GM13976 (cell line): ENCODE measurements at places on chromosomes 13 and 19.
A peak's percentile ranks its signal among the peaks of the same experiment; 100 is the strongest.

DNA sequence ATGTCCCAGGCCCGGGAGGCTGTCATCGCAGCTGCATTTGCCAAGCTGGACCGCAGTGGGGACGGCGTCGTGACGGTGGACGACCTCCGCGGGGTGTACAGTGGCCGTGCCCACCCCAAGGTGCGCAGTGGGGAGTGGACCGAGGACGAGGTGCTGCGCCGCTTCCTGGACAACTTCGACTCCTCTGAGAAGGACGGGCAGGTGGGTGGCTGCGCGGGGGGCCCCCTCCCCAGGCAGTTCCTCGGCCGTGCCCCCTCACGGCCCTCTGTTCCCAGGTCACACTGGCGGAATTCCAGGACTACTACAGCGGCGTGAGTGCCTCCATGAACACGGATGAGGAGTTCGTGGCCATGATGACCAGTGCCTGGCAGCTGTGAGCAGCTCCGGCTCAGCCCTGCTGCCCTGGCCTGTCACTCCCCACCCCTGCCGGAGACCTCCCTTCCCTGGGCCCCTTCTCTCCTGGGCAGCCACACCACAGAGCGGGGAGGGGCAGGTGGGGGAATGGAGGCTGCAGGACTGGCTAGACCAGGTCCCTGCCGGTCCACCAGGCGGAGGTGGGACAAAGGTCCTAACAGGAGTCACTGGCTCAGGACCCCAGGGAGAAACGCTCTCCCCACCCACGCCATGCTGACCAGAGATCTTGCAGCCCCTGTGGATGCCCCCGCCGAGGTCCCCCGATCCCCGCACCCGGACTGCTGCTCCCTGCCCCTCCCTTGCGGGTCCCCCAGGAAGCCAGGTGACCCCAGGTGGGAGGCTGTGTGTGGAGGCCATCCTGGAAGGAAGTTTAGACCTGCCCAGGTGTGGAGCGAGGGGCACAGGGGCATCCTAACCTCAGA, 1.1 kb downstream of the CAPS start:
- DNase-seq = no peak

GRCh38 chr13:84590663-84591062, 708.4 kb upstream of the SLITRK1 start:
- DNase-seq = no peak

GRCh38 chr13:21218351-21219035, 42.0 kb downstream of the MRPL57 start:
- DNase-seq = peak; percentile 42

- DNase-seq = peak; percentile 84
These were observed 722 bp upstream of the ICAM1 start for GRCh38 chr19:10270180-10270615.

- peak; percentile 87 for DNase-seq
These were observed 2.9 kb upstream of the LTBP4 start for GRCh38 chr19:40598121-40598917.

DNA sequence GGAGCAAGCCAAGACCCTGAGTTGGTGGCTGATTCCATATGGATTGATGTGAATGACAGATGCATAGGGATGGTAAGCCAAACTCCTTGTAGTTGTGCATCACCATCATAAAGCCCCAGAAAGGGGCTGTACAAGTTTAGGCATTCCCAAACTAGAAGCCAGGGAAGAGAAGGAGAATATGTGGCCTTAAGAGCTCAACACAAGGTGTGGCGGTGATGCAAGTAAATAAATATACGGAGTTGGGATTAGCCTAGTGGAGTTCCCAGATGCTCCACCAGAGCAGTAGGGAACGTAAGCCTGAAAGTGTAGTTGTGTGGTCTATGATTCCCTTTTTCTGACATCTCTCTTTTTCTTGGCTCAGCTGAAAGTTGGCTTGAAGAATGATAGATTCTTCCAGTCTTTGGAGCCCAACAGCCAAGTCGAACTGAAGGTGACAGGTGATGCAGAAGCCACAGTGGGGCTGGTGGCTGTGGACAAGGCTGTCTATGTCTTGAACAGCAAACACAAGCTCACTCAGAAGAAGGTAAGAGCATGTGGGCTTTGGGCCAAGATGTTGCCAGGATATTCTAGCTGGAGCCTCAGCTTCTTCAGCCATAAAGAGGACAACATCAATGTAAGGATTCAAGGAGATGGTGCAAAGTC, 30.1 kb downstream of the RDH8 start:
- DNase-seq = no peak

DNA sequence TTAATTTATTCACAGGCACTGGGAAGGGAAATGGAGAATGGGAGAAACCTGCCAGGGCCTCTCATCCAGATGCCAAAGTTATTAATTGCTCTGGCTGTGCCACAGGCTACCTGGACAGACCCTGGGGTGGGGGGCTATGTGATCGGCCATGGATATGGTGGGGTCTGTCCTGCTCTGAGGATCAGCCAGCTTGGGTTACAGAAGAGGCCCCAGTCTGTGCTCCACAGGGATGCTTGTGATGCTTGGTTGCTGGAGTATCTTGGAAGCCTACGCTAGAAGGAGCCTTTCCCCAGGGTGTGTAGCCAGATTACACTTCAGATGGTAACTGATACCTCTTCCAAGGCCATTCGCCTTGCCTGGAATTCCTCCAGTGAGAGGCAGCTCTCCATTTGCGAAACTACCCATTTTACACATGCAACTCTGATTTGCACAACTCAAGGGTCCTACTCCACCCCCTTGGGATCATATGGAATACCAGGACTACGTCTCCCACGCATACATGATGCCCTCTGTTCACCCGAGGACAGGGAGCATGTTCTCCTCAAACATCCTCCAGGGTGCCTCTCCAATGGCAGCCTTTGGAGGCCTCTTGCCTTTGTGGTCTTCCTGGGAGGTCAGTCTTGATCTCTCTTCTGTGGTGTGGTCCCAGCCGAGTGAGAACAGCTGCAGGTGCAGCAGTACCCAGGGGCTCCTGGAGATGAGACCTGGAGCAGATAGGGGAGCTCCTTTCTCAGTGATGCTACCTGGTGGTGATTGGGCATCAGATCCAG, 186.6 kb upstream of the TSHZ3 start:
- no peak for DNase-seq

DNA sequence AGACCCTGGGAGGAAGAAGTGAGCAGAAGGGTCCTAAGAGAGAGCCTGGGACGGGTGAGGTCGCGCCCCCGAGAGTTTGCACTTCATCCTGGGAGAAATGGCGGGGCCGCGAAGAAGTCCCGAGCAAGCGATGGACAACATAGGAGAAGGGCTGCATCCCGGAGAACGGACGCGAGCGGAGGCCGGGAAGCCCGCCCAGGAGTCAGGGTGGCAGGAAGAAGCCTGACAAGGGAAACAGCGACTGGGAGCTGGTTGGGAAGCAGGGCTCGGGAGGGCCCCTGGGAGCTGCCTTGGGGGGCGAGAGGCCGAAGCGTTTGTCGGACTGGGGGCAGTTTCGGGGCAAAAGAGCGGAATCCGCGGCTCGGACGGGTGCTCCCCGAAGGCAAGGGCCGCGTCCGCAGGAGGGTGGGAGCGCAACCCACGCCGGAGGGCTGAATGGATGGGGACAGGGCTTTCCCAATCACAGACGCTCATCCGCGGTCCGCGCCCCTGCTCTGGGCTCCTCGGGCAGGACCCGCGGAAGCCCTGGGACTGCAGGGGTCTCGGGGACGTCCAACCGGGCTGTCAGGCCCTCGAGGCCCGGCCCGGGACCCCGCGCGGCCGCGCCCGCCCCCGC, 469 bp downstream of the ABHD17A start:
- no peak for DNase-seq

DNA sequence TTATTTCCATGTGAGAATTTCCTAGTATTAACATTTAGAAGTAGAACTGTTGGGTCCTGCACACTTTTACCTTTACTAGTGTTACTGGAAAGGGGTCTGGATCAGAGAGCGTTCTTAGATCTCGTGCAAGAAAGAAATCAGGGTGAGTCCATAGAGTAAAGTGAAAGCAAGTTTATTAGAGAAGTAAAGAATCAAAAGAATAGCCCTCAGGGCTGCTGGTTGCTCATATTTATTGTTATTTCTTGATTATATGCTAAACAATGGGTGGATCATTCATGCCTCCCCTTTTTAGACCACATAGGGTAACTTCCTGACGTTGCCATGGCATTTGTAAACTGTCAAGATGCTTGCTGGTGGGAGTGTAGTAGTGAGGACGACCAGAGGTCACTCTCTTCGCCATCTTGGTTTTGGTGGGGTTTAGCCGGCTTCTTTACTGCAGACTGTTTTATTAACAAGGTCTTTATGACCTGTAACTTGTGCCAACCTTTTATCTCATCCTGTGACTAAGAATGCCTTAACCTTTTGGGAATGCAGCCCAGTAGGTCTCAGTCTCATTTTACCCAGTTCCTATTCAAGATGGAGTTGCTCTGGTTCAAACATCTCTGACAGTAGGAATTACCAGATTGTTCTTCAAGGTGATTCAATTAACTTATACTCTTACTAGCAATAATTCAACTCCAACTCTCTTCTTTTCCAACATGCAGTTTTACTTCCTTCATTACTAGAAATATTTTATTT, 27.4 kb downstream of the NDFIP2 start:
- DNase-seq = no peak

- no peak for DNase-seq
These were observed 1.7 kb downstream of the PDE4A start for GRCh38 chr19:10422046-10422461.

- no peak for DNase-seq
These were observed 206.8 kb downstream of the UQCRFS1 start for GRCh38 chr19:29006057-29006735.

DNA sequence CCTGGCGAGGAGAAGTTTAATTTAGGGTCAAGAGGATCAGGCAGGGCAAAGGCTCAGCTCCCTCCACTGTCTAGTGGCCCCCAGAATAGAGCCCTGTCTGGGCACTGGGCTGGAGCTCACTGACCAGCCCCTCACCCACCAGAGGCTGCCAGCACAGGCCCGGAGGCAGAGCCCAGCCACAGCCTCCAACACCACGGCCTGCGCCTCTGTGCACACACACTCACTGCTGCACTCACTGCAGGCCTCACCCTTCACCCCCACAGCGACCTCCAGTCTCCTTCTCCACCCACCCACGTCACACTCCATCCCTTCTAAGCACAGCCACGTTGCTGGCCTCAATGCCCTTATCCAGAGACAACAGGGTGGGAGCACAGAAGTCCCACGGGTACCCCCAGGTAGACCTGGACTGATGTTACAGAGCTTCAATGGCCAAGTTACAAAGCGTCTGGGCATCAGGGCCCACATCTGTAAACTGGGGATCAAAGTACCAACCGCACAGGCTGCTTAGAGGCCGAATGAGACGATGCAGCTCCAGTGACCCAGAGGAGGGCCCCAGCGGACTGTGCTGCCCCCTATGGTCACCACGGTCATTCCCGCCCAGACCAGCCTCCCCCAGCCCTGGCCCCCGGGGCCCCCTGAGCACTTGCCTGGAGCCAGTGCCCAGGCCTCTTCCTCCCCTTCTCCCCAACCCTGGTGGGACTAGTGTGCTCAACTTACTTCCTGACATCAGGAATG, 4.5 kb upstream of the PRKD2 start:
- no peak for DNase-seq

DNA sequence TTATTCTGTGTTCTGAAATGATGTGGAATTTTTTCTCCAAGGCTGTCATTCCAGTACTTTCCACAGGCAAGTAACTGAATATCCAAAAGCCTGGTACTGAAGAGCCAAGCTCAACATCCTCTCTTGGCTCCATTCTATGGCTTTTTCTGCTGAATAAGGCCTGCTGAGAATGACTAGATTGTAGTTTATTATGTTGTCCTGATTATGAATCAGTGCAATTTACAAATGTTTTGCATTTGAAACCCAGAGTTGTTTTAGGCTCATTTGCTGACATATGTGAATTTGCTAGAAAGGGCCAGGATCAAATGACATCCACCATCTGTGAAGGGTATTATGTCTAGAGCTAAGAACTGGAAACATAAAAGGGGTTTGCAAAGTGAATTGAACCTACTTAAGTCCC, 596.6 kb downstream of the KCTD12 start:
- DNase-seq = no peak

DNA sequence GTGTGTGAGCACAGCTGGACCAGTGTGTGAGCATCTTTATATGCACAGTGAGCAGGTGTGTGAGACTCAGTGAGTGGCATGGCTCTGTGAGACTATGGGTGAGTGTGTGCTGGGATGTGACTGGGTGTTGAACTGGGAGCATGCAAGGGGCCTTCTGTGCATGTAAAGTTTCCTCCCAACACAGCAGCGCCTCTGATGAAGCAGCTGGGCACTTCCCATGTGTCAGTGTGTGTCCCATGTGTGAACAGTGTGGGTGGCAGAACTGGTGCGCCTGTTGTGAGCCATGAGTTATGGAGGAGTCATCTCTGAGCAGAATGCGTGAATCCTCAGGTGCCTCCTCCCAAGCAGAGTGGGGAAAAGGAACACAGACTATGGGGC, 24.1 kb downstream of the LGALS16 start:
- peak; percentile 17 for DNase-seq

DNA sequence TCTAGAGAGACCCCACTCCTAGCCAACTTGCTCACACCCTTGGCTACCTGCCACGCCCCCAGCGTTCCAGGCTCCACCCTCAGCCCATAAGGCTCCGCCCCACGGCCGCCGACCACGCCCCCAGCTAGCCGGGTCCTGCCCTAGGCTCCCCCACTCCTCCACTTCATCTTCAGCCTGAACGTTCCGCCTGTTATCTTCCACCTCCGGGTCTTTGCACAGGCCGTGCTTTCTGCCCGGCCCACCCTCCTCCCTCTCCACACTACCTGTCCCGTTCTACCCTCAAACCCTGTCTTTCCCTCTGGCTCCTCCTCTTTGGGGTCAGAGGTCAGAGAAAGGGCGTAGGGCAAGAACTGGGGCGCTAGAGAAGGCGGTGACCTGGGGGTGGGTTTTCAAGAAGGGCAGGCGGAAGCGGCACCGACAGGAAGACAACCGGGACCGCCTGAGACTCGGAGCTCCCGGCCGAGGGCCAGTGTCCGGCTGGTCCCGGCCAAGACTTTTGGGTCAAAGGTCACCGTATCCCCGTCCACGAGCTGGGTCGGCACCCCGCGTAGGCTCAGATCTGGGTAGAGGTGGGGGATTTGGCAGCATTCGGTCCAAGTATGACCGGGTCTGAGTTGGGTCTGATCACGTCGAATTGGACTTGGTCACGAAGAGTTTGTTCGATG, 2.2 kb downstream of the PDE4C start:
- peak; percentile 73 for DNase-seq

DNA sequence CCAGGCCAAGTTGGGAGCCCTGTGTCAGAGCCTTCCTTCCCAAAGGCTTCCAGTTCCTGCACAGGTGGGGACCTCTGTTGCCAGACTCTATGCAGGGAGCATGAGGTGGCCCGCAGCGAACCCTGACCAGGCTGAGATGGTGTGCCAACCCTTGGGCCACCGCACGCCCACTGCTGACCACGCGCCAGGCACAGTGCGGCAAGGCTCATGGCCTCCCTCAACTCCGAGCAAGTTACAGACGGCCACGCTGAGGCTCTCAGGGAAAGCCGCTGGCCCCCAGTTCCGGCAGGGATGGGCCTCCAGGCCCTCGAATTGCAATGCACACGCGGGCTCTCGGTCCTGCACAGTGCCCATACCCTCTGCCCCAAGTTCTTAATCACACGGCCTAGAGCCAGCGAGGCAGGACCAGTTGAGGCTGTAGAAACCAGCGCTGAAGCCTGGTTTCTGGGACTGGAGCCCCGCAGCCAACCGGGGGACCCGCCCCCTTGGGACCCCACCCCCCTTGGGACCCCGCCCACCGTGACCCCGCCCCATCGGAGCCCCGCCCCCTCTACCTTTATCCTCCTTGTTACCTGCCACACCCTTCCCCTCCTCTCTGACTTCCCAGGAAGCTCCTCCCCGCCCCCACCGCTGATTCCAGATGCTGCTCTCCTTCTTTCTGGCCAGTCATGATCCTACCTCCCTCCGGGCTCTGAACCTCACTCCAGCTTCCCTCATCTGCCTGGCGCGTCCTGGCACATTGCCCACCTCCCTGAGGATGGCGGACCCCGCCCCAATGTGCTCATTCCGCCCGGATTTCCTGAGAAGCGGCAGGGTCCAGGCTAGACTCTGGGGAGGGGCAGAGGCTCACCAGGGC, 6.0 kb downstream of the PEX11G start:
- no peak for DNase-seq

- no peak for DNase-seq
These were observed 32.9 kb upstream of the CPB2 start for GRCh38 chr13:46137627-46138317.
